SK-N-DZ (cell line): ENCODE measurements at places on chromosomes 1 and 21.

DNA sequence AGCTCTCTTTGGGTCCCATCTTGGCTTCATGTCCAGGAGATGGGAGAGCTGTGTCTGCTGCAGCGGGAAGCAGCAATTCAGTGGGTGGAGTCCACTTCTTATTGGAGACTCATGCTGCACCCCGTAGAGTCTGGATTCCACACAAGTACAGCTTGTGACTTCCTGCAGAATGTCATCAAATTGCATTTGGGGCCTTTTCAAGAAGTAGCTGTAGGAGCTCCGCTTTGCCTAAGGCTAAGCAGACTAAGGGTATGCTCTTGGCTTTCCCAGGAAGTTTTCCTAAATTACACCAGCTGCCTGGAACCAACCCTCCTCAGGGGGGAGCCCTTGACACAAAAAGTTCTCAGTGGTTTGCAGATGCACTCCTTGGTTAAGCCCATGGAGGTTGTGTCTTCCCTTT lies 5.7 kb upstream of the MOB3C start:
- DNase-seq: no peak

- peak; percentile 92 for DNase-seq
These were observed 13.9 kb upstream of the DDI2 start for GRCh38 chr1:15603050-15603965.

- no peak for DNase-seq
These were observed 23.5 kb upstream of the LBR start for GRCh38 chr1:225451340-225451739.

GRCh38 chr1:22056936-22057335 lies 4.4 kb downstream of the CDC42 start:
- no peak for DNase-seq

GRCh38 chr1:59266180-59266926 lies 30.5 kb upstream of the FGGY start:
- no peak for DNase-seq

DNA sequence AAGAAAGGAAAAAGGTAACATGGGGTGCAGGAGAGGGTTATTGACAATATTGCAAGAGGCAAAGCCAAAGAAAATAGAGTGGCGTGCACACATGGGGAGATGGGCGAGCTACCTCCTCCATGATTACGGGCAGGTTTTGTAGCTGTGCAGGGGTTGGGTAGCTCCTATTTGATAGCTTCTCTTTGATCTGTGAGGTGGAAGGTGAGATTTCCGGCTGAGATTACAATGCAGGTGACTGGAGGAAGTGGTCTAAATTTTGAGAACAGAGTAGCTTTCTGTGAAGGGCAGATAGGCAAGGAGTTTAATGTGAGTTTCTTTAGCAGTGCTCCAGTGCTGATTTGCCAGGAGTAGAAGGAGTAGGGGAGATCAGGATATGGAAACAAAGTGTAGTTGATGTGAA lies 263.4 kb downstream of the PLA2G4A start:
- no peak for DNase-seq

DNA sequence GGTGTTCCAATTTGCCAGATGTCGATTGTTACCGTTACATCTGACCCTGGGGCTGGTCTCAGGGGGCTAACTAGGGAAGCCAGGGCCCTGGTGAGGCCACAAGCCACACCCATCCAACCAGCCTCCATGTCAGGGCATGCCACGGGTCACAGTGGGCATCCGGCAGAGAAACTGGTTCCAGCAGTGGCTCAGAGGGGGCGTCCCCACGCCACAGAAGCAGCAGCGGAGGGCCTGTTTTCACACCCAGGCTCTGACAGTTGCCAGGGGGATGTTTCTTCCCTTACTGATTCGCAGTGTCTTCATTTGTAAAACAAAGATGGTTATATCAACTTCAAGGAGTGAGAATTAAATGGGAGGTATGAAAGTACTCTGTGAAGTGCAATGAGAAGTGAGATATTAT lies 75.0 kb upstream of the COX20 start:
- no peak for DNase-seq

DNA sequence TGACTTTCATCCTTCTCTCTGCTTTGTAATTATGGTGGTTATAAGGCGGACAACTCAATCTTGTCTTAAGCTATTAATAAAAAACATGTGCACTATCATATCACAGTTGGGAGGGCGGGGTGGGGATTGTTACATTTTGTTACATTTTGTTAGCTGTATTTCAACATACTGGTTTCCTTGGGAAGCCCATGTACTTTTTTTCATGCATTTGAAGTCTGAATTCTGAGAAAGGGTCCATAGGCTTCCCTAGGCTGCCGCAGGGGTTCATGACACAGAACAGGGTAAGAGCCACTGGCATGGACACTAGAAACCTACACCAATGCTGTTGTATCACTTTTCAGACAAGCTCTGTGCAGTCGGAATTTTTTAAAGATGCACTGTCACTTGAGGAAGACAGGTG lies 178.8 kb downstream of the ETS2 start:
- no peak for DNase-seq
